ENCODE measurements at places on chromosomes 1 and 21. TPM values are rescaled to one million over a fixed set of nuclear protein-coding genes. Genes with fewer than 3 reads are reported as not detected.
A peak's percentile ranks its signal among the peaks of the same experiment; 100 is the strongest.

Gene RGSL1
- total RNA-seq: 0.42 TPM

Gene ASCL5
- not detected for total RNA-seq

Gene GBP6
- 513 TPM for total RNA-seq

Gene CD1C
- total RNA-seq: not detected

Gene ITLN1
- total RNA-seq: not detected

Gene HAO2
- total RNA-seq: not detected

Gene FCRL5
- 0.38 TPM for total RNA-seq

Gene GGPS1
- total RNA-seq: 16.9 TPM

Gene CELA2B
- not detected for total RNA-seq

Gene MMEL1
- not detected for total RNA-seq

DNA sequence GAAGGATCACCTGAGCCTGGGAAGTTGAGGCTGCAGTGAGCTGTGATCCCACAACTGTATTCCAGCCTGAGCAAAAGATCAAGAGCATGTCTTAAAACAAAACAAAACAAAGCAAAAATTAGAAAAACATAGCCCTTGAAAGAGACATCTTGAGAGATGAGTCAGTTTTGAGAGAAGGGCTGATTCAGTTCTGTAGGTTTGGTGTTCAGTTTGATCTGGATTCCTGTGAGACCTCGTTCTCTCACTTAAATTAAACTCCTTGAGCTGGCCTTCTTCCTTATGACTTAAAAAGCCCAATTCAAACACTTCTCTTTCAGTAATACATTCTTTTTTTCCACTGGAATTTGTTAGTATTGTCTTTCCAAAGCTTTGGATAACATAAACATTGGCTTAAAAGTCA, 164.2 kb downstream of the NRIP1 start:
- H3K27ac ChIP-seq: no peak overlapping the region
- H3K4me3 ChIP-seq: no peak overlapping the region
- no peaks in the 10 kb centered on the region for H3K36me3 ChIP-seq

DNA sequence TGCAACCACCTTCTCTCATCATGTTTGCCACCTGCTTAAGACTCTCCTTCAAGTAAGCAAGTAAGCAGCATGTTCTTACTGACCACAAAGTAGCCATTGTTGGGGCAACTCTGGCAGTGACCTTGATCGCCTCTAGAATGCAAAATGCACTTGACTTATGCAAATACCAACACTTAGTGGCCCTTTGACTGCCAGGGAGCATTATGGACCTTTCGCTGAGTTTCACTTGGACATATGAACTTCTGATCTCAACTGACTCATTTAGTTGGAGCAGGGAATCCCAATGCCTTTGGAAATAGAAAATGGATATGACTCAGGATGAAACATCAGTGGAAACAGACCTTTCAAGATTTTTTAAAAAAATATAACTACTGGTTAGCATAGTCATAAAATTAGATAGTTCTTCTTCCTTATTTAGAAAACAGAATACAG, 6.1 kb upstream of the PLA2G5 start:
- no peaks in the 10 kb centered on the region for H3K36me3 ChIP-seq
- no peaks in the 10 kb centered on the region for H3K4me1 ChIP-seq
- no peak overlapping the region for H3K27ac ChIP-seq
- H3K27me3 ChIP-seq: no peaks in the 10 kb centered on the region
- DNase-seq: no peak

- no peak for DNase-seq
- no peaks in the 10 kb centered on the region for H3K27me3 ChIP-seq
- peaks cover 8% of the 10 kb centered on the region for H3K36me3 ChIP-seq
- peak overlapping the region; percentile 82 for H3K27ac ChIP-seq
- H3K4me1 ChIP-seq: peaks cover 28% of the 10 kb centered on the region
- peak overlapping the region; percentile 71 for H3K4me3 ChIP-seq
These were observed 644 bp upstream of the PBXIP1 start for GRCh38 chr1:154956544-154956941.

DNA sequence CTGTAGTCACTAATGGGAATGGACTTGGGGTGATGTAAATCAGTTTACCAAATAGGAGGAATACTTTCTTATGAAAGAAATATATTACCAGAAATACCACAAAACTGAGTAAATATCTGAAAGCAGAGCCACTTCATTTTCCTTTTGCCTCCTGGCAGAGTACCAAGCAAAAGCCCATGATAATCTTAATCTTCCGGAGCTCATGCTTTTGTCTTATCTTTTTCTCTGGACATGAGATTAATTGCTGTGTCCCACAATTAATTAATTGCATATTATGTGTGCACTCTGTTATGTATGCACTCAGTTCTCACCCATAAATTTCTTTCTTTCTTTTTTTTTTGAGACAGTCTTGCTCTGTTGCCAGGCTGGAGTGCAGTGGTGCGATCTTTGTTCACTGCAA, 94.1 kb upstream of the PDE4B start:
- H3K4me1 ChIP-seq: no peaks in the 10 kb centered on the region
- no peak overlapping the region for H3K27ac ChIP-seq
- no peaks in the 10 kb centered on the region for H3K27me3 ChIP-seq
- DNase-seq: no peak
- H3K36me3 ChIP-seq: no peaks in the 10 kb centered on the region

DNA sequence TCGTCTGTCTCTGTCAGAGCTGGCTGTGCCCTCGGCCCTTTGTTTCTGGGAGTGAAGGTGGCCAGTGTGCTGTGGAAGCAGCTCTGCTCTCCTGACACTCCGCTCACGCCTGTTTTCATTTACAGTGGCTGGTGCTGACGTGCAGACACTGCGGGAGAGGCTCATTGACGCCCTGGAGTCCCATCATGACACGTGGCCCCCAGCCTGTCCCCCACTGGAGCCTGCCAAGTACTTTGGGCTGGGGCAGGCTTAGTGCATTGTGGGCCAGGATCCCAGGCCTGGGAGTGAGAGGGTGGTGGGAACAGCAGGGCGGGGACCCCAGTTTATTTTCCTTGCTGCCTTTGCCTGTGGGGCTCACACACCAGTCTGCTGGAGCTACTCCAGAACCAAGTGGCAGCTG, 21.1 kb downstream of the QSOX1 start:
- H3K27me3 ChIP-seq: no peaks in the 10 kb centered on the region
- peaks cover 11% of the 10 kb centered on the region for H3K4me1 ChIP-seq
- DNase-seq: no peak

DNA sequence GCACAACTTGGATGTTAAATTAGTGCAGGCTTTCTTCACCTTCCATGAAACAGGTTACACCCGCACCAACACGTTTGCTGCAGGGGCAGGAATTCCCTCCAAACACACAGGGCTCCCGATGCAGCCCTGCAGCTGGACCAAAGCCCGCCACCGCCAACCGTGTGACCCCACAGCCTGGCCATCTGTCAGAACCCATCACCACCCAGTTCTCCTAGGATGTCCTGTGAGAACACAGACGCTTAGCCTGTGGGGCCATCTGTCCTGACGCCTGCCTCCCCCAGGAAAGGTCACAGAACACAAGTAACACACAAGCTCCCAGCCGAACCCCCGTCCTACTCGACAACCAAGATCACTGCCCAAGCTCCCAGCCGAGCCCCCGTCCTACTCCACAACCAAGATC, 108.1 kb downstream of the NPHP4 start:
- no peaks in the 10 kb centered on the region for H3K27me3 ChIP-seq
- H3K36me3 ChIP-seq: peaks cover 1% of the 10 kb centered on the region
- no peaks in the 10 kb centered on the region for H3K4me1 ChIP-seq
- H3K27ac ChIP-seq: no peak overlapping the region

GRCh38 chr1:185821612-185822385, 87.6 kb downstream of the HMCN1 start:
- no peaks in the 10 kb centered on the region for H3K36me3 ChIP-seq
- H3K4me3 ChIP-seq: no peak overlapping the region
- no peaks in the 10 kb centered on the region for H3K4me1 ChIP-seq
- no peak for DNase-seq

- no peak overlapping the region for H3K4me3 ChIP-seq
- H3K27me3 ChIP-seq: no peaks in the 10 kb centered on the region
- H3K36me3 ChIP-seq: no peaks in the 10 kb centered on the region
- H3K27ac ChIP-seq: no peak overlapping the region
- no peak for DNase-seq
- H3K4me1 ChIP-seq: no peaks in the 10 kb centered on the region
These were observed 432.2 kb downstream of the PCP4 start for GRCh38 chr21:40299451-40299850.

- H3K4me3 ChIP-seq: no peak overlapping the region
- H3K4me1 ChIP-seq: no peaks in the 10 kb centered on the region
- H3K27ac ChIP-seq: no peak overlapping the region
- DNase-seq: no peak
- H3K27me3 ChIP-seq: no peaks in the 10 kb centered on the region
- H3K36me3 ChIP-seq: no peaks in the 10 kb centered on the region
These were observed 432.6 kb downstream of the AMY1C start for GRCh38 chr1:104182251-104182650.

DNA sequence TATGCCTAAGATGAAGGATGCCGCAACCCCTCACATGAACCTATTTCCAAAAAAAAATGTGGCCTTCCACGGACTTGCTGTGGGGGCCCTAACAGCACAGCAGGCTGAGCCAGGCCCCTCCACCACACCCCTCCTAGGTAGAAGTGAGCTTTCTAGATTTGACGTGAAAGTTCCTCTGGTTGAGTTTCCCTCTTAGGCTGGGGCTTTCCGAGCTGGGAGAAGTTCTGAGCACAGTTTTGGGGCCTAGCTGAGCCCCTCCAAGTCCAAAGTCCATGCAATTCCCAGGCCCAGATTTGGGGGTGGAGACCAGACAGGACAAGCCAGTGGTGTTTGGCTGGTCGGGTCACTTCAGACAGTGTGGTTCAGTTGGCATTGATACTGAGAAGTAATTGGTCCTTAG, 13.8 kb upstream of the PHLDA3 start:
- no peak for DNase-seq
- no peak overlapping the region for H3K4me3 ChIP-seq
- H3K4me1 ChIP-seq: peaks cover 22% of the 10 kb centered on the region
- H3K27me3 ChIP-seq: no peaks in the 10 kb centered on the region
- peak overlapping the region; percentile 93 for H3K27ac ChIP-seq
- peaks cover 22% of the 10 kb centered on the region for H3K36me3 ChIP-seq

- no peak overlapping the region for H3K4me3 ChIP-seq
- DNase-seq: no peak
- H3K4me1 ChIP-seq: no peaks in the 10 kb centered on the region
- H3K36me3 ChIP-seq: no peaks in the 10 kb centered on the region
These were observed 32.4 kb downstream of the BCAR3 start for GRCh38 chr1:93649231-93649630.

- H3K27me3 ChIP-seq: peaks cover 3% of the 10 kb centered on the region
- H3K4me1 ChIP-seq: no peaks in the 10 kb centered on the region
- H3K27ac ChIP-seq: peak overlapping the region; percentile 69
- H3K4me3 ChIP-seq: no peak overlapping the region
These were observed 1.6 kb downstream of the CD247 start for GRCh38 chr1:167516404-167517388.

GRCh38 chr1:187641015-187641414, 812.3 kb downstream of the PLA2G4A start:
- H3K27me3 ChIP-seq: no peaks in the 10 kb centered on the region
- no peaks in the 10 kb centered on the region for H3K36me3 ChIP-seq
- DNase-seq: no peak

GRCh38 chr1:235015291-235015985, 113.2 kb downstream of the TOMM20 start:
- no peak for DNase-seq
- no peak overlapping the region for H3K4me3 ChIP-seq
- no peak overlapping the region for H3K27ac ChIP-seq

GRCh38 chr1:59427784-59428183, 130.9 kb downstream of the FGGY start:
- H3K4me3 ChIP-seq: no peak overlapping the region
- H3K27ac ChIP-seq: no peak overlapping the region
- H3K27me3 ChIP-seq: no peaks in the 10 kb centered on the region
- peaks cover 4% of the 10 kb centered on the region for H3K4me1 ChIP-seq
- H3K36me3 ChIP-seq: no peaks in the 10 kb centered on the region
- DNase-seq: no peak

DNA sequence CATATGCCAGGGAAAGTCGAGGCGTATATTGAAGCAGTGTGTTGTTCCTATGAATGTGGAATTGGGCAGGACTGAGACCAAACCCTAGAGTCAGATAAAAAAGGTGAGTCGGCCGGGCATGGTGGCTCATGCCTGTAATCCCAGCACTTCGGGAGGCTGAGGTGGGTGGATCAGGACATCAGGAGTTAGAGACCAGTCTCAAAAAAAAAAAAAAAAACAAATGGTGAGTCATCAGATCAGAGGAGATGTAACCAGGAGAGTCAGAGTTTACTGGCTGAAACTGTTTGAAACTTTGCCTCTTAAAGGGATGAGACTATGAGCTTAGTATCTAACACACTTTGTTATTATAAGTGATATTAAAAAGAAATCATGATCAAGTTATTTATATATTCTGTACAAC, 26.4 kb upstream of the SYCP1 start:
- no peak for DNase-seq
- no peak overlapping the region for H3K27ac ChIP-seq
- H3K4me3 ChIP-seq: no peak overlapping the region
- H3K27me3 ChIP-seq: no peaks in the 10 kb centered on the region
- H3K4me1 ChIP-seq: no peaks in the 10 kb centered on the region

- peaks cover 21% of the 10 kb centered on the region for H3K4me1 ChIP-seq
- H3K27ac ChIP-seq: no peak overlapping the region
- DNase-seq: no peak
- no peaks in the 10 kb centered on the region for H3K27me3 ChIP-seq
- H3K4me3 ChIP-seq: no peak overlapping the region
These were observed 44.6 kb downstream of the MIGA1 start for GRCh38 chr1:77824079-77824478.
